RPMI8226 (cell line): ENCODE measurements at places on chromosomes 2 and 18.

GRCh38 chr2:187435756-187436155 is 12.3 kb downstream of the CALCRL start:
- no peak for DNase-seq

DNA sequence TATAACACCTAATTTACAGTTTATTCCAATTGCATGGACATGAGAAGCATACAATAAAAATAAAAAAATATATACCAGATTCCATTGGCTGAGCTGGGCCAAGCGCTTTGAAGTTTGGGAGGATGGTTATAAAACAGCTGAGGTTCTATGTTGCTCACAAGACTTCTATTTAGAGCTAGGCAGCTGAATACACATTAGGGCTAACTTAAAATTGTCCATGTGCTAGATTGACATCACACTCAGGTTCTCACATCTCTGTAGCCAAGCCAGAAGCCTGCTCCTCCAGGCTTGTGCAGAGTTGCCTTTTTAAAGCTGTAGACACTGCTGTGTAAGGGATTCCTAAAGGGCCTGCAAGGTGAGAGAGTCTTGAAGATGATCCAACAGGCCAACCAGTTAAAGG is 871.1 kb upstream of the FANCL start:
- DNase-seq, result no peak

DNA sequence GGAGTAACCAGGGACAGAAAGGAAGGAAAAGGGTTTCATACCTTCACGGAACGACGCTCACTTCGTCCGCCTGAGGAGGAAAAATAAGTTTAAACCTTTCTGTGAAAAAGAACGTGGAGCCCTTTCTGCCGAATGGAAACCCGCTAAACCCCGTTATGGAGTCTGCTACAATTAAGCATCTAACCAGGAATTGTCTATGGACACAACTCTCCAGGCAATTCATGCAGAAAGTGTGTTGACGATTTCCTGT is 528 bp upstream of the PPP4R3B start:
- DNase-seq, result peak; percentile 10

- peak; percentile 55 for DNase-seq
Observed at GRCh38 chr2:119367472-119368099, 809 bp downstream of the DBI start.

GRCh38 chr2:2912293-2912692 is 465.3 kb downstream of the EIPR1 start:
- DNase-seq, result peak; percentile 1

DNA sequence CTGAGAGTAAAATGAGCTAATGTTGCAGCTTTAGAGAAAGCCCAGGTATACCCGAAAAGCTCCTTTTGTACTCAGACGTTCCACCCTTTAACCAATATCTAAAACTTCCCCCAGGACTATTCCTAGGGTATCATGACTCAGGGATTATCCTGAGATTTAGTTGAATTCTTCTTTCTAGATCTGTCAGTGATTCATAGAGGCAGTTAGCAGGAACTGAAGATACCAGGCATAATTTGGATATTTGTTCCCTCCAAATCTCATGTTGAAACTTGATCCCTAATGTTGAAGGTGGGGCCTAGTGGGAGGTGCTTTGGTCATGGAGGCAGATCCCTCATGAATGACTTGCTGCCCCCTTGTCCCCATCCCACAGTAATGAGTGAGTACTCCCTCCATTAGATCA is 161.2 kb upstream of the LRP1B start:
- no peak for DNase-seq
